ENCODE measurements at places on chromosomes 5 and 9.

DNA sequence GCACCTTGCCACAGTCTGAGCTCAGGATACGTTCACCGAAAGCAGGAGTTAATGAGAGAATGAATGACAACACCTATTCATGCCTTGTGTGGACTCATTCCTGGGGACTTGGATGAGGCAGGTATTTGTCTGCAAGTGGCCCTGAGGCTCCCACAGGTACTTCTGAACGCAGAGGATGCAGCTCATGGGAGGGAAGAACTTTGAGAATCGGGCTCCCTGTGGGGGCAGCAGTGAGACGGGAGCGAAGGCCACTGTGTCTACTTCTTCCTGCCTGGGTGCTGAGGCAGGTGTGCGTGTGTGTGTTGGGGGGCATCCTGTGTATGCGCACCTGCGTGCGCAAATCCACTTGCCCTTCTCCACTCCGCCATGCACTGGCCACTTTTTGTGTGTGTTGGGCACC is 42.2 kb downstream of the PTPN3 start:
- DNase-seq = no peak

DNA sequence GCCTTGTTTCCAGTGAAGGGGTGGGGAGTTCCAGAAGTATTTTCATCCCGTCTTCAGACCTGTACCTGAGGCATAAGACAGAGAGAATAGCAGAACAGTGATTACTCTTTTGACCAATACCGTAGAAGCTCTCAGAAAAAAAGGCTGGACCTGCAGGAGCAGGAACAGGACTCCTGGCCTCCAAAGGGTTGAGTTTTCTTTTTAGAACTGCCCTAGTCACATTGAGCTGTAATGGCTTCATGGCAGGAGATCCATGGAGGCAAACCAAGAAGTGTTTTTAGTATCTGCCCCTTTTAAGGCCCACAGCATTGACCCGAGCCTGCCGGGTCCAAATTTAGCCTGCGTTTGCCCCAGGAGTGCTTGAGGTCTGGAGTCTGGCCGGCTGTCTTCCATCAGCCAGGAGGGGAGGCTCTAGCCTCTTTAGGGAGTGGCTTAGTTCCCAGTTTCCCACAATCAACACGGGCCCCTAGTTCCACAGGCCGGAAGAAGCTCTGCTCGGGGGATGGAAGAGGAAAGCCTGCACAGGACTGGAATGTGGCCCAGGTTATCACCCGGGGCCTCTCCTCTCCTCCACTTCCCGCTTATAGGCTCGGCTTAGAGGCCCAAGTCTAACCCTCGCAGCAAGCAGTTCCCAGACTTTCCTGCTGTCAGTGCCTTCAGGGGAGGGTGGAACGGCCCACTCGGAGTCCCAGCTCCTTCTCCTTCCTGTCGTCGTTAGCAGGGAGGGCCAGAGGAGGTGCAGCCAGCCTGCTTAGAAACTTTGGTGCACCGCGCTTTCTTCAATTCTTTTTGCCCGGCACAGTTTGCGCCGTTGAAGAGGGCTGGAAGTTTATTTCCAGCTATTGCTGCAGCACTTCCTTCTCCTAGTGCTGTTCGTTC is 80.7 kb downstream of the C9orf152 start:
- DNase-seq = no peak

- DNase-seq = peak; percentile 66
These were observed 35.6 kb upstream of the ANKRD33B start for GRCh38 chr5:10528056-10528816.

GRCh38 chr5:89452081-89452480 is 569.1 kb upstream of the MEF2C start:
- no peak for DNase-seq

DNA sequence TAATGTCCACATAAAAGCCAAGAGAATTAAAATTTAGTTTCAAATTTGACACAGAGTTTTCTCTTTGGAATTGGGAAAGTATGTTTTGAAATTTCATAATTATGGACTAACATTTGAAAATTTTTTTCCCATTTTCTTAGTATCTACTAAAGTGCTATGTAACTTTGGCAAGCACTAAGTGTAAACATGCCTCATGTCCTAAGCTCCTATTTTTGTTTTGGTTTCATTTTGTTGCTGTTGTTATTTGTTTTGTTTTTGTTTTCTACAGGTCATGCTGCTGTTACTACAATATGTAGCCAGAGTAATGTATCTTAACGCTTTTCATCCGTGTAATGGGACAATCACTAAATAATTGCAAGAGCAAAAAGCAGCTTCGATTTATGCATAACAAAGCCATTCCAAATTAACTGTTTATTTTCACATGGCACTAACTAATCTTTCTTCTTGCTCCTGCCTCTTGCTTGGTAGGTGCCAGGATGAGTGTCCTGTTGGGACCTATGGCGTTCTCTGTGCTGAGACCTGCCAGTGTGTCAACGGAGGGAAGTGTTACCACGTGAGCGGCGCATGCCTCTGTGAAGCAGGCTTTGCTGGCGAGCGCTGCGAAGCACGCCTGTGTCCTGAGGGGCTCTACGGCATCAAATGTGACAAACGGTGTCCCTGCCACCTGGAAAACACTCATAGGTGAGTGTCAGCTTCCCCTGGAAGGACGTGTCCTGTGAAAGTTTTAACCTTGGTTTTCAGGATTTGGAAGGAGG is 107.3 kb upstream of the PRRC1 start:
- no peak for DNase-seq

- no peak for DNase-seq
These were observed 843.3 kb upstream of the CDH10 start for GRCh38 chr5:25488119-25488518.

- peak; percentile 44 for DNase-seq
These were observed 36.7 kb downstream of the MTREX start for GRCh38 chr5:55344392-55344992.

- DNase-seq = no peak
These were observed 21.2 kb downstream of the OSMR start for GRCh38 chr5:38867032-38867398.

- DNase-seq = no peak
These were observed 205.2 kb downstream of the FSTL4 start for GRCh38 chr5:133406977-133407632.

DNA sequence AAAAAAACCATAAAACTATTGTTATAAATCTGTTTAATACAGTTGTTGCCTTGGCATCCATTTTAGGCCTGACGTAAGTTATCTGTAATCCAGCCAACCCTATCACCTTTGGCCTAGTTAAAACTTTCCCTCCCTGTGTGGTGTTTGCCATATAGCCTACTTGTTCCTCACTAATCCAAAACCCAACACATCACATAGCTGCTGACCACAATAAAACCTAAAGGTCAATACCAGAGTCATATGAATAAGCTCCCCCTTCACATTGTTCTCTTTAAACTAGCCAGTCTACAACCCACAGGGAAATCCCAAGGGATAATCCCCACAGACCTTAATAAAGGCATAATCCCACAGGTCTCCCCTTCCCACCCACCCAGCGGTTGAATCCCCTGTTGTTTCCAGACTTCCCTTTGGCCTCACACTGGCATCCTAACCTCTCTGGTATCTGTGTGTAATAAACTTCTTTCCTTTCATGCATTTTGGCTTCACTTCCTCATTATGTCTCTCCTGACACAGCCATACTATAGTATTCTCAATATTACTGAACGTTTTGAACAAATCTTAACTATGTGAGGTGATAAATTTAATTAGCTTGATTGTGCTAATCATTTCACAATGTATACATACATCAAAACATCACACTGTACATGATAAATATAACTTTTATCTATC is 50.8 kb downstream of the DTWD2 start:
- no peak for DNase-seq

- DNase-seq = no peak
These were observed 14.4 kb upstream of the GRXCR2 start for GRCh38 chr5:145887217-145887616.

- no peak for DNase-seq
These were observed 252.2 kb downstream of the SLF1 start for GRCh38 chr5:94870511-94871183.

DNA sequence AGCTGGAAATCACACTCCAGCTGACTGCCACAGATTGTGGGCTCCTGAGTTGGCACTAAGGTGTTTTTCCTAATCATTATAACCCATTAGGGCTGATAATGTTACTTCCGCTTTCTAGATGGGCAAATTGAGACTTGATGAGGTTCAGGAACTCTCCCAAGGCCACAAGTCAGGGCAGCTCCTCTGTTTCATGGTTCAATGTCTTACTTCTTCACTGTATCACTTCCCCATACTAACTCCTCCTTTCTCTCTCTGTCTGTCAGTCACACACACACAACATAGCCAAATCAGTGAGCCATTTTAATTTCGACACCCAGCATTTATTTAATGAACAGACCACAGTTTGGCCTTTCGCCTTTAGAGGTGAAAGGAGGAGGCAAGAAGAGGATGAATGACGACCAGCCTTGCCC is 17.8 kb upstream of the TRAF1 start:
- no peak for DNase-seq

GRCh38 chr9:88312045-88312444 is 76.2 kb upstream of the SPIN1 start:
- DNase-seq = no peak

GRCh38 chr5:144125163-144125726 is 45.2 kb downstream of the YIPF5 start:
- no peak for DNase-seq

GRCh38 chr5:115414406-115415142 is 118.1 kb upstream of the CCDC112 start:
- no peak for DNase-seq

- no peak for DNase-seq
These were observed 129.2 kb upstream of the PTCH1 start for GRCh38 chr9:95645992-95646391.

DNA sequence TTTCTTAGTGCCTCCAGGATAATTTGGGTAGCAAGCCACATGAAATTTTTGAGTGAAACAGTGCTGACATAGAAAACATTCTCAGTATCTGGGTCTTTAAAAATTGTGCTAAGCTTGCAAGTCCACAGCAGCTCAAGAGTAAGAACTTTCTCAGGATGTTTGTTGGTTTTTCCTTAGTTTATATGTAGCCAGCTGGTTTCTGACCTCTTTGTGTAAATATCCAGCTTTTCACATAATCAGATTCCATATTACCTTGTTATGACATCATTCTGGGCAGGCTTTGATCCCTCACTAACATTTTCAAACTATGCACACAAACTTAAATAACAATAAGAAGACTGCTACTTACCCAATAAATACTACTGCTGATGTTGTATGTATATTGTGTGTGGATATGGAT is 82.9 kb upstream of the VCAN start:
- no peak for DNase-seq

GRCh38 chr5:158837908-158838307 is 261.8 kb downstream of the EBF1 start:
- DNase-seq = no peak

GRCh38 chr5:58088941-58089340 is 370.9 kb downstream of the PLK2 start:
- DNase-seq = no peak

DNA sequence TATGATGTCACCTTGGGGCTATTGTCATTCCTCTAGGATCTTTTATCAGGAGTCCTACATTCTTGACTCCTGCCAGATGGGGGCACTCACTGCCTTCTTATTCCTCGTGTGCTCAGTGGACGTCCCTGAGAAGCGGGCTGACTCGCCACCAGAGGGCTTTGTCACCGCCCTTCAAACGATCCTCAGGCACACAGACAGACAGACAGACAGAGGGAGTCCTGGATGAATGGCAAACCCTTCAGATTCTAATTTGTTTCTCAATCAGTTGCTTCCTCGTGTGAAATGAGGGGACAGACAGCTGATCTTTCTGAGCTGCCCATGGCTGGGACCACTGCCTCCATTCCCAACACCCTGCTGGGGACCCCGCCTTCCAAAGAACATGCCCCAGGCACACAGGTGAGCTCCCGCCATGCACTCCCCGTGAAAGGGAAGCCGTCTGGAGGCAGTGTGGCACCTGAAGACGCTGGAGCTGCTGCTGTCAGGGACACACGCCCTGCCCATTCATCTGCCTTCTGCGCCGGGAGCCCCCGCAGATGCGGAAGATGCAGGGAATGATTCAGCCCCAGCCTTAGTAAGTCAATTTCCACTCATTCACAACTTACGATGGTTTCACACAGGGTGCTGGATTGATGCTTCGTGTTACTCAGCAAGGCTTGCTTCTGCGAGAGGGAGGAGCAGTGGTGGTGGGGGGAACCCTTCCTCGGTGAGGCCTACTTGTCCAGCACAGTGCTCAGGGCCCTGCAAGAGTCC is 24.9 kb upstream of the SH3PXD2B start:
- peak; percentile 86 for DNase-seq

DNA sequence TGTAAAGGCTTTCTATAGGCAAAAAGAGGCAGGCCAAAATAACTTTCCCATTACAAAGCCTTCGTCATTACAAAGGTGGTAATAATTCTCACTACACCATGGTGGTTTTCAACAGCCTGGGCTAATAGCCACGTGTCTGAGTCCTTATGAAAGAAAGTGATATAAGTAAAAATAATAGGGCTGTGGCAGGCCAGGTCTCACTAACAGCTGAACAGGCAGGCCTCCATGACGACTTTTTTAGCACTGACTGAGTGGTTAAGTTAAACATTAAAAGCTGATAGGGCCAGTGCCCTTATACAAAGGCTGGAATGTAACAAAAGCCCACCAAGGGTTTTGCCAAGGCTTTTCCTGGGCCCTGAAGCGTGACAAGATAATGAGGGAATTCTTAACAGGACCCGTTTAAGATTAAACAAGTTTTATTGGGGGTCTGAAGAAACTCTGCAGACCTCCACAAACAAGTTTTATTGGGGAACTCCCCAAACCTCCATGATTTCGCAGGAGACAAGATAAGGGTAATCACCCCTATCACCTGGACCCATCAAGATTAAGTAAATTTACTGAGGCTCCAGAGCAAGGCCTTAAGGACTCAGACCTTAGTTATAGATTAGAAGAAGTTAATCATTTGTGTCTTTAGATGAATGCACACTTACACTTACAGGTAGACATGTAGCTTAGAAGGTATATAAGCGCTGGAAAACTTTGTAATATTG is 412.9 kb downstream of the CHSY3 start:
- DNase-seq = no peak

DNA sequence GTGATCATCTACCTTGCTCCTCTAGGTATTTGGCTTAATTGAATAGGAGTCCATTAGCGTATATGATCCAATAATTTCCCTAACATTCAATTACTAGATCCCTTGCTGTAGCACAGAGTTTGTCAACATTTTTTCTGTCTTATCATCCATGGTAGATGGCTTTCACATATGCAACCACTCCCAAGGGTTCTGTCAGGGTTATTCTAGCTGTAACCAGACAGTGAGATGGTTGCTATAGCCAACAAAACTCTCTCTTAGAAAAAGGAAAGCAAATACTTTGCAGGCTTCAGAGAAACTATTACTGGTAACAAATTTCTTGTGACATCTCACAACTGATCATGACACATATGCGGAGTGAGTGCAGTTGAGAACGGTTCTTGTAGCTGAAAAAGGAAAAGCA is 96.2 kb upstream of the EFNA5 start:
- DNase-seq = no peak

Data from D341Med (cell line).